ENCODE measurements at places on chromosomes 7 and 10.

DNA sequence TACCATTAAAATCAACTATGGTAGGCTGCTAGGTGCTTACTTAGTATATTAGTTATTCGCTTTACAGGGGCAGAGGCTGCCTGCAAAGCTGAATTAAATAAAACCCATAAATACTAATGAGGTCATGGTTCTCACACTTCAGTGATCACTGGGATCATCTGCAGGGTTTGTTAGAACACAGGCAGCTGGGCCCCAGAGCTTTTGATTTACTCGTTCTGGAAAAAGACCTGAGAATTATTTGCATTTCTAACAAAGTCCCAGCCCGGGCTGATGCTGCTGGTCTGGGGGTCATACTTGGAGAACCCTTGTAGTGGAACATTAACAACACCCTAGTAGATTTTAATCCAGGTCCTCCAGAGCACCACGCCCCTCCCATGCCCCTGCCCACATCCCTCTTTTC is 8.5 kb downstream of the UCN3 start:
- no peak for DNase-seq

- no peak for DNase-seq
Measured at GRCh38 chr10:120392671-120393079, 64.4 kb upstream of the PLPP4 start.

GRCh38 chr7:116228241-116228640 is 17.9 kb downstream of the TES start:
- no peak for DNase-seq

- DNase-seq, result no peak
Measured at GRCh38 chr10:32148864-32149251, 92.6 kb upstream of the KIF5B start.

- no peak for DNase-seq
Measured at GRCh38 chr7:117619681-117620080, 139.9 kb downstream of the CFTR start.

- no peak for DNase-seq
Measured at GRCh38 chr7:114554781-114555537, 140.3 kb downstream of the FOXP2 start.

- no peak for DNase-seq
Measured at GRCh38 chr7:2572101-2572842, 13.5 kb downstream of the IQCE start.

All from activated gamma-delta T cell treated with Interleukin-2 at 50 U/mL for 16 hours (primary cell).